NCI-H446 treated with DMSO at 0.1 percent for 48 hours (cell line): ENCODE measurements at places on chromosomes 1 and 21.
A peak's percentile ranks its signal among the peaks of the same experiment; 100 is the strongest.

- DNase-seq: no peak
These were observed 2.4 kb downstream of the KLHDC9 start for GRCh38 chr1:161100556-161100955.

- no peak for DNase-seq
These were observed 320 bp downstream of the C1orf174 start for GRCh38 chr1:3899754-3900149.

DNA sequence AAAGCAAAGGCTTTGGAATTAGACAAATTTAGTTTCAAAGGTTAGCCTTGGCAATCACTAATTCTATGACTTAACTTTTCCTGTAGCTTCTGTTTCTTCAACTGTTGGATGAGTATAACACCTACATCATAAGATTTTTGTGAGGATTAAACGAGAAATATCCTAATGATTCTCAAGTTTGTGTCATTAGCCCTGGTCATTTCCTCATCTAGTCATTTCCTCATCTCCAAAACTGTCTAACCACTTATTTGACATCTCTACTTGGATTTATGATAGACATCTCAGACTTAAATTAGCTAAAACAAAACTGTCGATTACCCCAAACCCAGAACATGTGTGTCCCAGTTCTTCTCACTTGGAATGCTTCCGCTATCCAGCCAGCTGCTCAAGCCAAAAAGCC is 80.2 kb upstream of the CHODL start:
- DNase-seq: no peak

DNA sequence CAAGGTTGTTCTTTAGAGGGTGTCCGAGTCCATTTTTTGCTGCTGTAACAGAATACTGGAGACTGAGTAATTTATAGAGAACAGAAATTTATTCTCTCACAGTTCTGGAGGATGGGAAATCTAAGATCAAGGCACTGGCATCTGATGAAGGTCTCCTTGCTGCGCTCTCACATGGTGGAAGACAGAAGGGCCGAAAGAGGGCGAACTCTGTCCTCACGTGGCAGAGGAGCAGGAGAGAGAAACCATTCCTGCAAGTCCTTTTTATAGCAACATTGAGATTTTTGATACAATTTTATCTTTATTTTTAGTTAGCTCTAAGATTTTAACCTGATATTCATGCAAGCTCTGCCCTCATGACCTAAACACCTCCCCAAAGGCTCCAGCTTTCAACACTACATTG is 48.3 kb downstream of the ATG4C start:
- DNase-seq: no peak

- DNase-seq: no peak
These were observed 58.5 kb upstream of the BCL10 start for GRCh38 chr1:85334962-85335361.

GRCh38 chr21:33843216-33843615 is 72.4 kb downstream of the ATP5PO start:
- DNase-seq: no peak

DNA sequence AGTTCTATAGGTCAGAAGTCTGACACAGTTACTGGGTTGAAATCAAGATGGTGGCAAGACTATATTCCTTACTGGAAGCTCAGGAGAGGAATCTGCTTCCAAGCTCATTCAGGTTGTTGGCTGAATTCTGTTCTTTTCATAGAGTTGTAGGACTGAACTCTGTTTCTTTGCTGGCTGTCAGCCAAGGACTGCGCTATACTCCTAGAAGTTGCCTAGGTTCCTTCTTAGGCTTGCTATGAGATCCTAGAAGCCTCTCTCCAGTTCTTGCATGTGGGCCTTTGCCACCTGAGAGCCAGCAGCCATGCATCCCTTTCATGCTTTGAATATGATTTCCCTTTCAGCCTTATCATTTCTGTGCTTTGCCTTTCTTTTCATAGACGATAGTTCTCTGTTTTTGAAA is 176.4 kb downstream of the RPS6KC1 start:
- no peak for DNase-seq

DNA sequence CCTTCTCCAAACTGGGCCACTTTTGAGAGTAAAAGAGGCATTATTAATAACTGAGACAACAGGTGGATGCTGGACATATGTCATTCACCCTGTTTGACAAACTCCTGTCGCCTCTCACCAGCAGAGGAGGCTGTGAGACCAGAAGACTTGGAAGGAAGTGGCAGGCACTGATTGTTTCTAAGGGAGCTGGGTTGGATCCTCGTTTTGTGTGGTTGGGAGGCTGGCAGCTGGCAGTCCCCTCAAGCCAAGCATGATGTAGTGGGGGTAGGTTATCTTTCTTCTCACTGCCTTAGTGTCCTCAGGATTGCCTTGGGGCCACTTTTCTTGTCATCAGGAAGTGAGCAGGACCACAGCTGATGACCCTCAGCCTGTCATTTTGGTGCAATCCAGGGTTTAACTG is 86.5 kb upstream of the KCNJ15 start:
- DNase-seq: peak; percentile 7

DNA sequence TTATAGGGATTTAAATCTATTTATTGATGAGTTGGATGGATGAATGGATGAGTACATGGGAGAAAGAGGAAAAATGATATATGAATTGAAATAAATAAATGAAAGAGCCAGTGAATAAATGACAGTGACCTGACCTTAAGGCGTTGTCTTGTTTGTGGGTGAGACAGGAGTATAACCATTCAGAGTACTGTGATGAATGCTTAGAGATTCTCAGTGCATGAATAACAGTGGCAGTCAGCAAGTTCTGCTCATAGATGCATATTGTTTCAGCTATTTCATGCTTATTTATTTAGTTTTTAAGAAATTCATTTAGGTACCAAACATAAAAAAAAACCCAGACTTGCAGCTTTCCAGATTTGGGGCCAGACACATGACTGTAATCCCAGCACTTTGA is 116.4 kb downstream of the FGGY start:
- no peak for DNase-seq

GRCh38 chr1:217712925-217713597 is 81.9 kb downstream of the SPATA17 start:
- DNase-seq: no peak

GRCh38 chr1:214603819-214604252 is 841 bp downstream of the CENPF start:
- DNase-seq: no peak

GRCh38 chr1:214248311-214249085 is 32.5 kb upstream of the SMYD2 start:
- DNase-seq: no peak

DNA sequence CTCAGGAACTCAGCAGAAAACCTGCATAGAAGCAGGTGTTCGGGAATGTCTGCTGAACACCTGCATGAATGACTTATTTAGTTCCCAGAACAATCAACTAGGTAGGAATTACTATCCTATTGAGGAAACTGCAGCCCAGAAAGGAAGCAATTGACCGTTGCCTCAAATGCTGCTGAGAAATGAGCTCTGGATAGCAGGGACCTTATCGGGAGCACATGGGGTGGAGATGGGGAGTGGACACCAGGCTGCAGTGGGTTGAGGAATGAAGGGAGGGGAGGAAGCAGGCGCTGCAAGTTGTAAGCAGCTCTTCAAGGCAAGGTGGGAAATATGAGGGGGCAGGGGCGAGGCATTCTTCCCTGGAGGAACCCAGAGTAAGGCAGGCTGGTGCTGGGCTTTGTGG is 10.8 kb upstream of the CDCP2 start:
- no peak for DNase-seq

DNA sequence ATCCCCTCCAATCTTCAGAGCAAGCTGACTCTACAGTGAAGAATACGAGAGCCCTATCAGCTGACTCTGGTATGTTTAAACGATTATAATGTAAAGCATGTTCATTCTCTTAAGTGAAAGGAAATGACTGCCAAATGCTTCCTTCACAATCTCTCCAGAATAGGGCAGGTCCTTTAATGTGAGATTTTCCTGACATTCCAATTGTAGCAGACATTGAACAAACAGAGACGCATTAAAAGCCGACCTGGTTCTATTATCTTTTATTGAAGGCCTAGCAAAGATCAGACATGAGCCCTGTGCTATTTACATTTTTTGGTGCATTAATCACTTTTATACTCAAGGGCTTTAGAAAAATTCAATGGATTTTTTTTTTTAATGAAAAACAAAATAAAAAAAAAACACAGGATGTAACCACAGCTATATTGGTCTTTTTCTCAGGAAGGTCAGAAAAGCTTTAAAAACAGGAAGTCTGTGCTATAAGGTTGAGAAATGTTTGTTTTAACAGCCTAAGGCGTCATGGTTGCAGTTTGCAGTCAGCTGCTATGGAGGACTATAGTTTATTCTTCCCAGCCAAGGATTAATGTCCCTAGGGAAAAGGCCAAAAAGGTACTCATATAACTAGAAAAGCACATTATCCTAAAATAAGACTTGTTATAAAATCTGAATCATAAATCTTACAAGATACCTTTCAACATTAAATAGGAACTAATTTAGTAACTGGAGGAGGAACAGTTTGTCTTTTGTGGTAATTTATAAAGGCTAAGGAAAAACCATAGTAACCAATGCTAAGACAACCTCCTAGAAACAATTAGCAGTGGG is 104.8 kb downstream of the RERE start:
- peak; percentile 70 for DNase-seq

GRCh38 chr1:66500301-66500700 is 33.7 kb upstream of the SGIP1 start:
- no peak for DNase-seq

GRCh38 chr1:215276582-215276981 is 194.0 kb downstream of the KCNK2 start:
- DNase-seq: no peak

- peak; percentile 25 for DNase-seq
These were observed 415.7 kb downstream of the USP25 start for GRCh38 chr21:16145479-16145878.

- no peak for DNase-seq
These were observed 12.9 kb downstream of the ARHGEF16 start for GRCh38 chr1:3467096-3468036.

- DNase-seq: no peak
These were observed 321.9 kb downstream of the SETD4 start for GRCh38 chr21:35738347-35738961.

- peak; percentile 48 for DNase-seq
These were observed 24.7 kb upstream of the ADGRB2 start for GRCh38 chr1:31788825-31789256.

GRCh38 chr1:39858315-39858714 is 25.0 kb downstream of the TRIT1 start:
- DNase-seq: no peak

- DNase-seq: no peak
These were observed 32.2 kb downstream of the C8B start for GRCh38 chr1:56933606-56934005.

GRCh38 chr1:196306421-196306820 is 301.8 kb downstream of the KCNT2 start:
- no peak for DNase-seq

- DNase-seq: no peak
These were observed 58.4 kb downstream of the FHAD1 start for GRCh38 chr1:15305468-15305770.

GRCh38 chr1:41777695-41778094 is 141.0 kb downstream of the HIVEP3 start:
- no peak for DNase-seq

DNA sequence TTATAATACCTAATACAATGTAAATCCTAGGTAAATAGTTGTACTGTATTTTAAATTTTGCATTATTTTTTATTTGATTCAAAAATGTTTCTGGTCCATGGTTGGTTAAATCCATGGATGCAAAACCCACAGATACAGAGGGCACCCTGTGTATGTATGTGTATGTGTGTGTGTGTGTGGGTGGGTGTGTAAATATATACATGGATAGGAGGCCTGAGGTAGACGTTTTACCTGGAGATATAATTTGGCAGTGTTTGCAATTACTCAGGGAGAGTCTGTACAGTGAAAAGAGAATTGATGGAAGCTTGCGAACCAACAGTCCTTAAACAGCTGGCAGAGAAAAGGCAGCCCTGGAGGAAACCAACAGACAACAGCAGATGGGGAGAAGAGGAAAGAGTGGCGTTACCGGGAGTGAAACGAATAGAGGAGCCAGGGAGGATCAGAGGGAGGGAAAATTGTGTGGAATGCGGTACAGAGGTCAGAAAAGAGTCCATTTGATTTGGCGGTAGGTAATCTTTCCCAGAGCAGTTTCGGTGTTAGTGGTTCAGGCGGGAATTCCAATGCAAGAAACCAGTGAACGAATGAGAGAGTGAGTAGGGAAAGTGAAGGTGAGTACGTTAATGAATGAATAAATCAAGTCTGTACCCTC is 47.9 kb upstream of the NBL1 start:
- DNase-seq: peak; percentile 37

GRCh38 chr1:30818568-30819243 is 61.1 kb upstream of the LAPTM5 start:
- DNase-seq: no peak

DNA sequence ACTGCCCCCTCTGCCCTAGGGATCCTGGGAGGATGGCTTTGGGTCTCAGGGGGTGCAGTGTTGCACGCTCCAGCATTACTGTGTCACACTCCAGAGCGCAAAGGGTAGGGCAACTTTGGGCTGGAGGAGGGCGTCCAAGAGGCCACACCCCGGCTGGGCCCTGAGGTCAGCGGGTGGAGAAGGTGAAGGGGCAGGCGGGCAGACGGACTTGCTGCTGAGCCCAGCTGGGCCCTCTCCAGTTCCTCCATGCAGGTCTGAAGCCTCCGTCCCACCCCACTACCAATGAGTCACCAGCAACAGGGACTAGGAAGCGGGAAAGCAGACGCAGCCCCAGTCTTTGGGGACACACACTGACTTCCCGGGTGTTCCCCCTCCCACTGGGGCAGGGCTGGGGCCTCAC is 116.0 kb downstream of the CASZ1 start:
- DNase-seq: no peak

GRCh38 chr1:36034692-36035091 is 49.2 kb upstream of the TEKT2 start:
- no peak for DNase-seq

- no peak for DNase-seq
These were observed 145.0 kb downstream of the DHRS3 start for GRCh38 chr1:12472798-12473551.

- no peak for DNase-seq
These were observed 98.3 kb upstream of the TIAM1 start for GRCh38 chr21:31442339-31442738.

GRCh38 chr1:62593825-62594394 is 3.4 kb upstream of the ANGPTL3 start:
- DNase-seq: no peak

GRCh38 chr1:246001142-246001836 is 505.8 kb downstream of the SMYD3 start:
- DNase-seq: no peak

DNA sequence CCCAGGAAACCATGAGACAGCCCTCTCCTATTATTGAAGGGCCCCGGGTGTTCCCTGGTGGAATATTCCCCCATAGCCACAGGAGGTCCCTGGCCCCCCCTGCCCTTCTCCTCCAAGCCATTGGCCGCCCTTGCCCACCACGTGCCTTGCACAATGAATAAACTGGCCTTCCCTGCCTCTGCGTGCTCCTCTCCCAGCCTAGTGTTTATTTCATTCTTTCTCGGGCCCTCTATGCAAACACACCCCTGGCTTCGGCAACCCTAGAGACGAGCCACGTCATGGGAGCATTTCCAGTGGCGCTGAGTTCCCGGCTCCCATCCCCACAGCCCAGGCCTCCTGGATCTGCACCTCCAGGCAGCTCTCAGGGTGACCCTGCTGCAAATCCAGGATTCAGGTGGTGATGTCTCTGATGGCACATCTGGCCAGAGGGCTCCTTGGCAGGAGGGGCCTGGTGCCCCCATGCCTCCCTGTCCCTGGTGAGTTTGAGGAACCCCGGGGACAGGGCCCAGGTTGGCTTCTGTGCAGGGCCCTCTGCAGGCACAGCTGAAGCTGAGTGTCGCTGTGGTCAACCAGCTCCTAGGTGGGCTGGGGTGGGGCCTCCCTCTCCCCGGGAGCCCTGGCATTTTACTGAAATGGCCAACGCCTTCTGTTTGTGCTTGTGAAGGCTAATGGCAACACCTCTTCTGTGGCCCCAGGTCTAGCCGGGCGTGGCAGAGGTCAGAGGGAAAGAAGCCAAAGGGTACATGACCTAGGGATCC is 6.2 kb downstream of the KRTAP10-12 start:
- no peak for DNase-seq
